ENCODE measurements at places on chromosomes 3 and 15.

GRCh38 chr15:23403550-23403949, 43.5 kb downstream of the GOLGA6L2 start:
- DNase-seq = no peak

DNA sequence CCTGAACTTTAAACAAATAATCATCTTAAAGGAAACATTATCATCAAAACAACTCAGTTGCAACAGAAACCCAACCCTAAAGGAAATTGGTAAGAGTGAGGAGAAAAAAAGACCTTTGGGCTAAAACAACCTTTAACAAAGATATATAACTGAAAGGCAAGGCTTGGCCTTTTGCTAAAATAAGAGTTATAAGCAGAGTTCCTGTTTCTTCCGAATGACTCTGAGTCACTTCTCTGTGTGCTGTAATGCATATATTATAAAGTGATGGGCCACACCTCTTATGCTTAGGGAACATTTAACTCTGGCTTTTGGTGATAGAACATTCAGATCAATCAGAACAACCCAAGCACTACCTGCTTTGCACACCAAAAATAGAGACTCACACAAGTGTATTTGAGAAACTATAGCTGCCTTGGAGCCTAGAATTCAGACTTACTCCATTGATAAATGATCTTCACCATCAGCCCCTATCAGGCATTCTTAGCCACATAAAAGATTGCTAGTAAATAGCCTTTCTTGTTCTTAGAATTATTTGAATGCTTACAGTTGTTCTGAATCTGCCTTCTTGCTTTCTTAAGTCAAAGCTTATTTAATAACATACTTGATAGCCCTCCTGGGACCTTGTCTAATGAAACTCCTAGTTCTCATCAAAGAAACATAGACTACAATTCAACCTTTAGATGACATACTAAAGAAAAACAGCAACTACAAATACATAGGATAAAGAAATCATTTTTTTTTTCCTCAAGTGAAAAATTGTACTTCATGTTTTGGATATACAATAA, 294.2 kb upstream of the SEMA6D start:
- no peak for DNase-seq

GRCh38 chr15:80606511-80607071, 88.5 kb upstream of the ABHD17C start:
- DNase-seq = no peak

DNA sequence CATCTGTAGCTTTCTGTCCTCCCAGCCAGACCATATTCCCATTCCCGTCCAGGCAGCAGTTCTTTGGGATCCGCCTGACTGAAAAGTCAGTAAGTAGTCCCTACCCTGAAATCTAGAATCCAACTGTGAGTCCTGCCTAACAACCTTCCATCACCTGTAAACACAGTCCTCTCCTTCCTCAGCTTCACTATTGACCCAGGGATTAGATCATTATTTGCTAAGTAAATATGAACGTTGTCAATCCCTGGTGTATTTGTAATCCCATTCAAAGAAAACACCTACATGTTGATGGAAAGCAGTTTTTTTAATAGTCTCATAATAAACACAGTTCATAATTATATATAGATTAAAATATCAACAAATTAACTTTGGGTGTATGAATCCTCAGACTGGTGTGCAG, 732 bp downstream of the SAXO2 start:
- no peak for DNase-seq

- no peak for DNase-seq
Measured at GRCh38 chr3:150035910-150036612, 65.4 kb upstream of the PFN2 start.
